ENCODE measurements at places on chromosomes 16 and 17.

GRCh38 chr17:53142890-53143289 is 679.8 kb upstream of the KIF2B start:
- no peak for DNase-seq

DNA sequence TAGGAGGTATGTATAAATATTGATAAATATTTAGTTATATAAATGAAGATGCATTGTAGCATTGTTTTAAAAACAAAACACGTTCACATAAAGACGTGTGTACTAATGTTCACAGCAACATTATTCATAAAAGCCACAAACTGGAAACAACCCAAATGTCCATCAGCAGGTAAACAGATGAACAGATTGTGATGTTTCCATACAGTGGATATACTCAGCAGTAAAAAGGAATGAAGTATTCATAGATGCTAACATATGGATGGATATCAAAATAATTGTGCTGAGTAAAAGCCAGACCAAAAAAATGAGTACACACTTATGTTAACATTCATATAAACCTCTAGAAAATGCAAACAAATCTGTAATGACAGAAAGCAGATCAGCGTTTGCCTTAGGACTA is 6.0 kb downstream of the CENPN start:
- DNase-seq: no peak

DNA sequence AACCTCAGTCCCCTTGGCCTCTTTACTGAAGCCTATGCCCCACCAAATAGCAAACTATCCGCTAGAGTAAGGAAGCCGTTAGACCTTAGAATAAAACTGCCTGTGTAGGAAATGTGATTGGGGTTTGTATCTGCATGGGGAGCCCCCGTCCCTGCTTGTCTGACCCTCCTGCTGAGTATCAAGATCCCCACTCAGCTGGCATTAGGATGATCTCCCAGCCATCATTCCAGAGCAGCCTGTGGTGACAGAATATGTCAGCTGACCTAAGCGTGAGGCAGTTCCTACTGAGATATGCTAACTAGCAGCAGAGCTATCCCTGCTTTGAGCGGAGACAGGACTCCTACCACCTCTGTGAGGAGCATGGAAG is 645 bp upstream of the GFOD2 start:
- DNase-seq: peak; percentile 55

DNA sequence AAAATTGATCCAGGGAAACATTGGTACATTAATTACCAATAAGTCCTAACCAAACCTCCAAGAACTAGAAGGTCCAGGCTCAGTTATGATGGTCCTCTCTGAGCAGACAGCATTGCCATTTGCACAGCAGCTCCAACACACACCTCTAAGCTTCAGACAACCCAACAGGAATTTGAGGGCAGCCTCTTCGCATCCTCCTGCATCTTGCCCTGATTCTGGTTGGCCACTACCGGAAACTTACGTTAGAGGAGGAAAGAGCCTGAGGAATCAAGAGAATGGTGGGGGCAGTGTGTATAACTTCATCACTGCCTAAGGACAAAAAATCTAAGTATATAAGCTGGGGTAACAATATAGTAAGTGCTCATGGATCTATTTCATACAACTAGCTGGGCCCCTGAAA is 15.7 kb downstream of the FAM117A start:
- DNase-seq: no peak

- peak; percentile 59 for DNase-seq
These were observed 1.4 kb upstream of the VAMP2 start for GRCh38 chr17:8163978-8164814.

GRCh38 chr17:55903028-55903690 is 152.3 kb downstream of the PCTP start:
- DNase-seq: no peak

- peak; percentile 87 for DNase-seq
These were observed at the start of gene MXRA7 for GRCh38 chr17:76710863-76711611. Gene MXRA7, minus strand, starts transcription at chr17:76710965. Its CDS starts 19 bp downstream, at chr17:76710946.

DNA sequence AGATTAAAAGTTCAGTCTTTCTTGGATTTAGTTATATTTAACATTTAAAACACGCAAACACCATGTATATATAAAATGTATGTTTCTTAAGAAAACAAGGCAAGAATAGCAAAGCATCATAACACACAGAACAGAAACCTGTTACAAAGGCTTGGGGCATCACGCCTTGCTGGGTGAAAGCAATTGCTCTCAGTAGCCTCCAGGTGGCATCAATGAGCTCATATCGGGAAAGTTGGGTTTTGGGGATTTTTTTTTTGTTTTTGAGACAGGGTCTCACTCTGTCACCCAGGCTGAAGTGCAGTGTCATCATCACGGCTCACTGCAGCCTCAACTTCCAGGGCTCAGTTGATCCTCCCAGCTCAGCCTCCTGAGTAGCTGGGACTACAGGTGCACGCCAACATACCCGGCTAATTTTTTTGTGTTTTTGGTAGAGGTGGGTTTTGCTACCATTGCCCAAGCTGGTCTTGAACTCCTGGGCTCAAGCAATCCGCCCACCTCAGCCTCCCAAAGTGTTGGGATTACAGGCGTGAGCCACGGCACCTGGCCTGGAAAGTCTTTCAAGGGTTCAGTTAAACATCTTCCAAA is 56.9 kb downstream of the CYB5D2 start:
- DNase-seq: no peak

DNA sequence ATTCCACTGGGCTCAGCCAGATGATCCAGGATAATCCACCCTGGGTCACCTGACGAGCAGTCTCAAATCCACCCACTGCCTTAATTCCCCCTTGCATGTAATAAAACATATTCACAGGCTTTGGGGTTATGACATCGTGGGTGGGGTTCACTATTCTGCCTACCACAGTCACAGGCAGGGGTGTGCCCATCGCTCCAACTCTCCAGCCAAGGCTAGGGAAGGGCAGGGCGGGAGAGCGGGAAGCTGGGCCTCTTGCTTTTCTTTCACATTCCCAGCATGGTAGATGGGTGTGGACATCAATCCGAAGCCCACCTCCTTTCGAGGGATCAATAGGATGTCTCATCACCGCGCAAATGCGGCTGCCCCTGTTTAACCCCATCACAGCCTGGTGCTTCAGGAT is 12.7 kb upstream of the CD300LD start:
- no peak for DNase-seq

DNA sequence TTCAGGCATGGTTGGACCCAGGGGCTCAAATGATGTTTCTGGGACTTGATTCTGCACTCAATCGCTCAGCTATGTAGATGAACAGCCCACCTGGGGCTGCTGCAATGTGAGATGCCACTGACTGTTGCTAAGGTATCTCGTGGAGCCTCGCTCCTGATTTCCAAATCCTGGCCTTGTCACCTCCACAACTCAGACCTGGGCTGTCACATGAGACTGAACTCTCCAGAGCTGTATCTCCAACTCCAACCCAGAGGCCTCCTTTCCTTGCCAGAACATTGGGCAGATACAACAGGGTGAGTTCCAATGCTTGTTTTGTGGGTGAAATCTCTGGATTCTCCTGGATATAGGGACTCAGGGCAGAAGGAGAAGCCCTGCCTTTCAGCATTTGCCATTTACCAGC is 79.5 kb downstream of the GNAO1 start:
- DNase-seq: no peak

GRCh38 chr17:27576477-27577083 is 54.4 kb upstream of the LGALS9 start:
- DNase-seq: no peak

DNA sequence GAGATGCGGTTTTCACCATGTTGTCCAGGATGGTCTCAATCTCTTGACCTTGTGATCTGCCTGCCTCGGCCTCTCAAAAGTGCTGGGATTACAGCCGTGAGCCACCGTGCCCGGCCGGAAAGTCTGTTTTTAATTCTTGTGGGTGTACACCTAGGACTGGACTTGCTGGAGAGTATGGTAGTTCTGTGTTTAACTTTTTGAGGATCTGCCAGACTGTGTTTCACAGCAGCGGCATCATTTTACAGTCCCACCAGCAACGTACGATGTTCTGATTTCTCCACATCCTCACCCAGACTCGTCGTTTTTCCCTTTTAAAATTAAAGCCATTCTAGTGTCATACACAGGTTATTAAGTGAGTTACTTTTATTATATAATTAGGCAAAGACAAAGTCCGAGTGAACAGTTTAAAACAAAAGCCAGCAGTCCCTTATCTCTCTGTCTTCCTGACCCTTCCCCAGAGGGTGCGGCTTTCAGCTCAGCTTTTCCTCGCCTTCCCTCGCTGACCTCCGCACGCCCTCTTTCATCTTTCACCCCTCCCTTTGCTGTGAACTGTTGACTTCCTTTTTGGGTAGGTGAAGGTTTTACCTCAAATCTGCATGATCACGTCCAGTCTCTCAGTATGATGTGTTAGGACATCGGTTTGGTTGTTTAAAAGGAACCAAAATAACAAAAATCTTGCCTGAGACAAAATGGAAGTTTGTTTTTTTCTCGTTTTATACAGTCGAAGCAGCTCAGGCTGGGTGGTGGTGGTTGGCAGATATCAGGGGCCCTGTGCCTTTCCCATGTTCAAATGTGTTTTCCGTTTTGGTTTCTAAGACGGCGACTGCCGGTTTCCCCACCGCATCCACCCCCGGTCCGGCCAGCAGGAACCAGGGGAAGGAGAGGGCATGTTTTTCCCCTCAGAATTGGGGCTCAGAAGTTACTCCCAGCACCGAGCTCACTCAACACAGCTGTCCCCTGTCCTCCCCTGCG is 18.0 kb downstream of the FAM234A start:
- DNase-seq: no peak

- no peak for DNase-seq
These were observed 34.4 kb upstream of the RGS9 start for GRCh38 chr17:65102788-65103187.

GRCh38 chr17:82553210-82553930 is 33.8 kb downstream of the FOXK2 start:
- no peak for DNase-seq

DNA sequence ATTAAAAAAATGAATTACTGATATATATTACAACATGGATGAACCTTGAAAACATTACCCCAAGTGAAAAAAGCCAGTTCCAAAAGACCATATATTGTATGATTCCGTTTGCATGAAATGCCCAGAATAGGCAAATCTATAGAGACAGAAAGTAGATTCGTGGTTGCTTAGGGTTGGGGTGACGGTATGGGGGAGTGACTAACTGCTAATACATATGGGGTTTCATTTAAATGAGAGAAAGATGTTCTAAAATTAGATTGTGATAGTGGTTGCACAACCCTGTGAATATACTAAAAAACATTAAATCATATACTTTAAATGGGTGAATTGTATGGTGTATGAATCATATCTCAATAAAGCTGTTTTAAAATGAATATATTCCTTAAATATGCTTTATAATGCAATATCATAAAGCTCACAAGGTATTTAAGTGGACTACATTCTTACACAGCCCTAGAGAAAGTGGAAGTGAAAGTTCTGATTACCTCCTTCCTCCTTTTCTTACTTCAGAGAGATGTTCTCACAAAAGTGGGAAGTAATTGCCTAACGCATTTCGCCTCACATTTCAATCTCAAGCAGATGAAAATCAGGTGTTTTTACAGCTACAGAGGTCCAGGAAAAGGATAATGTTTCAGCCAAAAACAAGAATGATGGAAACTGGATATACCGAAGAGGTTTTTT is 142.7 kb upstream of the GNAO1 start:
- DNase-seq: no peak

- peak; percentile 71 for DNase-seq
These were observed 1.3 kb downstream of the SHISA9 start for GRCh38 chr16:12902511-12903372.

GRCh38 chr17:77867308-77867781 is 91.2 kb upstream of the TNRC6C start:
- no peak for DNase-seq

DNA sequence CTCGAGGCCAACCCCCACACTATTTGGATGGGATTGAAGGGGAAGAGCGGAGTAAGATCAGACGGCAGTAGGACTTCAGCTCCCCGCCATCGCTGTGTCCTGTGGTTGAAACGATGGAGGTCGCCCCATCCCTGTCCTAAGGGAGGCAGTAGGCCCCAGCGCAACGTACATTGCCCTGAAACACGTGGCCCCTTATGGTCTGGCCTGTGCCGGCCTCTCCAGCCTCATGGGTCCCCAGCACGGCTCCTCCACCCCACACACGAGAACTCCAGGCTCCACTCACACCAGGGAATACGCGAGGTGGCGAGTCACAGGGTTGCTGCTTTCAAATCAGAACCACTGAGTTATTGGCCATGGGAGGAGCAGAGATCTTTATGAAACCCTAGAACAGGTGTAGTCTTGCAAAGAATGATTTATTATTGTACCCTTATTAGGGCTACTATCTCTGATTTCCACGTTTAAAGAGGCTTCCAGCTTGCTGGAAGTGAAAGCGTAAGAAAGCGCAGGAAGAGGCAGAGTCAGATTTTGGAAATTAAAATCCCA is 669 bp upstream of the DCTPP1 start:
- DNase-seq: no peak

DNA sequence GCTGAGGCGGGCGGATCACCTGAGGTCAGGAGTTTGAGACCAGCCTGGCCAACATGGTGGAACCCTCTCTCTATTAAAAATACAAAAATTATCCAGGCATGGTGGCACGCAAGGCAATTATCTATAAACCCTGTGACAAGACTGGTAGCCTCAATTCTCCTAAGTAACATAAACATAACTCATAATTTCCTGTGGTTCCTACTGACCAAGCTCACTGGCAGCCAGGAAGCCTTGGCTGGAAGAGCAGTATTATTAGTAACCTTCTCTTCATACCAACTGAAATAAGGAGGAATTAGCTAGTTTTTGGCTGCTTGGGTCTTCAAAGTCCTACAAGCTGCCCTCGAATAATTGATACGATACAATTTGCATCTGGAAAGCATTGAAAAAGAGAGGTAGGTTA is 31.6 kb upstream of the LRRC37A3 start:
- no peak for DNase-seq

DNA sequence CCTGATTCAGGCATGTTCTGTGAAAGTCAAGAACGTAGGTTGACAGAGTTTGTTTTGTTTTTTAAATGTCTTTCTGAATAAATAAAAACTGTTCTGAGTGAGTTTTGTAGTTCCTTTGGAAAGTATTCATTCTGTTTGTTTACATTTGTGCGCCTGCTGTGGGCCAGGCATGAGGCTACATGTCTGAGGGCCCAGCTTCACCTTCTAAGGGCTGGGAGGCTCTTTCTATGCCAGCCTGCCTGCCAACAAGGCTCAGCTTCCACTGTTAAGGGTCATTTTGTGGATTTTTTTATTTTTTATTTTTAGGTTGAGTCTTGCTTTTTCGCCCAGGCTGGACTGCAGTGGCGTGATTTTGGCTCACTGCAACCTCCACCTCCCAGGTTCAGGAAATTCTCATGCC is 6.1 kb downstream of the WWOX start:
- DNase-seq: no peak

GRCh38 chr16:30766933-30767284 is 4.8 kb downstream of the RNF40 start:
- DNase-seq: no peak

Data from ecto neural progenitor cell (in vitro differentiated cells).